ENCODE measurements at places on chromosomes 5 and 9.

DNA sequence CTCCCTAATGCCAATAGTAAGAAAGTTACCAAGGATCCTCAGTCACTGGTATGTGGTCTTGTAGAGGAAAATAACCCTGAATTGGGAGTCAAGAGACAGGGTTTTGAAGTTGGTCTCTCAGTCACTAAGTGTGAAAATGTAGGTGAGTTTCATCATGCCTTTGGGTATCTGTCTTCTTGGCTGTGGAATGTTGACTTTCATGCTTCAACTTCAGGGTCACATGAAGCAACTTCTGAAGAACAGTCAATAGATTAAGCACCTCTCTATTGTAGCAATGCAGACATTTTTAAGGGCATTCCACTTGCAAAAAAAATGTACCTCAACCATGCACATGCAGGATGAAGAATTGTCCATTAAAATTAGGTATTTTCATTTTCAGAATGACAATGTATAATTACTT, 194.6 kb downstream of the CSNK1G3 start:
- no peak for DNase-seq

- DNase-seq, result no peak
Observed at GRCh38 chr9:131194762-131195161, 69.4 kb downstream of the NUP214 start.

DNA sequence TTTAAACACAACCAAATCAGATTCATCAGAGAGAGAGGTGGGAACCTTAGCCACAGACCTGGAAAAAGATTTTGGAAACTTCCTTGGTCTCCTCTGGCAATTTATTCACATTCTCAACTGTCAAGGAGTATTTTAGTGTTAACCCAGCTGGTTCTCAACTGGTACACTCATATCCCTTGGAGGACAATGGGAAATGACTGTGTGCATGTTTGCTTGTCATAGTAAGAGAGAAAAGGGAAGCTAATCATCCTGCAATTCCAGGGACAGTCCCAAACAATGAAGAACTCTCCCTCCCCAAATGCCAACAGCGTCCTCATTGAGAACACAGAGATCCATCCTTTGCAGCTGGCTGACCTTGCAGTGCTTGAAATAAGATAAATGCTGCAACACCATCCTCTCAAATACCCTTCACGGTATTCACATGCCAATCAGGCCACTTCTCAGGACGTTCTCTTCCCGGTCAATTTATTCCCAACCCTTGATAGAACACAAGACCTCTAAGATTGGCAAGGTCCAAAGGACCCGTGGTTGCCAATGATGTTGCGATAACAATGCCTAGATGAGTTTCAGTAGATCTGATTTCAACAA, 75.5 kb downstream of the EPB41L4B start:
- no peak for DNase-seq

DNA sequence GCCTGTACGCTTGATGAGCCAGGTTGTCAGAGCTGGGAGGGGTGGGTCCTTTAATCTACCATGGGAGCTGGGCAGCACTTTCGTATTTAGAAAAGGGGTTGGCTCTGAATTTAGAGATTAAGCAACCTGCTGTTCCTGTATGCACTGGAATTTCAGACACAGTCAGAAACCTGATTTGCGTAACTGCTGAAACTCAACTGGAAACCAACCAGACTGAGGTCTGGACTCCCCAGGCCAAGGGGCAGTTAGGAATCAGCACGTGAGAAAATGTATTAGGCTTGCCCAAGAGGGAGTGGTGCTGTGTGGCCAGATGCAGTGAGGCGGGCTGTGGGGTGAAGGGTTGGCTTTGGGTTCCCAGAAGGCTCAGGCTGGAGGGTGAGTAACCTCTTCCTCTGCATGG, 235.0 kb downstream of the GOLPH3 start:
- no peak for DNase-seq

DNA sequence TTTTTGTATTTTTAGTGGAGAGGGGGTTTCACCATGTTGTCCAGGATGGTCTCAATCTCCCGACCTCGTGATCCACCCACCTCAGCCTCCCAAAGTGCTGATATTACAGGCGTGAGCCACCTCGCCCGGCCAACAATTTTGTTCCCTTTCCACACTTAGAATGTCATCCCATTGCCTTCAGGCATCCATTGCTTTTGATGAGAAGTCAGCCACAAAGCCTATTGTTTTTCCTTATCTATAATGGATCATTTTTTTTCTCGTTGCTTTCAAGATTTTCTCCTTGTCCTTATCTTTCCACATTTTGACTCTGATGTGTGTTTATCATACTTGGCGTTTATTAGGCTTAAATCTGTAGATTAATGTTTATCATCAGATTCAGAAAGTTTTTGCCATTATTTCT, 64.4 kb downstream of the NR6A1 start:
- no peak for DNase-seq

DNA sequence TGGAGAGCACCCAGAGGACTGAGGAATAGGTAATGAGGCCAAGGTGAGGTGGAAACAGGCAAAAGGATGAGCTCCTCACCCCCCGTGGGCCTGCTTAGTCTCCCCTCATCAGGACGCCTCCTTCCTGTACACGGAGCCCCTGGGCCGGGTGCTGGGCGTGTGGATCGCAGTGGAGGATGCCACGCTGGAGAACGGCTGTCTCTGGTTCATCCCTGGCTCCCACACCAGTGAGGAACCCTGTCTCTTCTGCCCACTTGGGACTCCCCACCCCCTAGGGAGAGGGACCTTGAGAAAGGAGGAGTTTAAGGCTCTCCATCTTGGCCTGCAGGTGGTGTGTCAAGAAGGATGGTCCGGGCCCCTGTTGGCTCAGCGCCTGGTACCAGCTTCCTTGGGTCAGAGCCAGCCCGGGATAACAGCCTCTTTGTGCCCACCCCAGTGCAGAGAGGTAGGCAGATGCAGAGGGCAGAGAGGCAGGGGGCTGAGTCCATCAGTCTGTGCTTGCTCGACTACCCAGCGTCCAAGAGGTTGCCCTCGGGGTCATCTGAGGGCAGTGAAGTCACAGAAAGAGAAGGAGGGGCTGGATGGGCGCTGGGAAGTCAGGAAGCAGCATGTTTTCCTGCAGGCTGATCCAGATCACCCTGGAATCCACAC, 7.0 kb downstream of the DOLK start:
- DNase-seq, result no peak
